GM18507 (cell line): ENCODE measurements at places on chromosomes 5 and 9.

DNA sequence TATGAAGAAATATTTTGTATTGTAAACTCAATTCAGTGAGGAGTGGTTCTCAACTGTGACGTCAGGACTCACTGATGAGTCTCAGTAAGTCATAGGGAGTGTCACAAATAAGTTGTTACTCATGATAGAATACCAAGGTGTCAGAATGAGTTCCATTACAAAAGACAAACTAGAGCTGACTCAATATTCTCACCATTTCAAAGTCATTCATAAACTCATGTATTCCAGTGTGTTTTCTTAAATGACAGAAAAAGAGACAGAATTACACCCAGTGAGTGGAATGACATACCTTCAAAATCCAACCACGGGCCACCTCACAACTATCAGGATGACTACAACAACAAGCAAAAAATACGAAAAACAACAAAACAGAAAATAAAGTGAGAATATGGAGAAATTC, 321.5 kb downstream of the ENC1 start:
- DNase-seq: no peak

- DNase-seq: no peak
These were observed 1.1 kb downstream of the GPBP1 start for GRCh38 chr5:57174890-57175510.

DNA sequence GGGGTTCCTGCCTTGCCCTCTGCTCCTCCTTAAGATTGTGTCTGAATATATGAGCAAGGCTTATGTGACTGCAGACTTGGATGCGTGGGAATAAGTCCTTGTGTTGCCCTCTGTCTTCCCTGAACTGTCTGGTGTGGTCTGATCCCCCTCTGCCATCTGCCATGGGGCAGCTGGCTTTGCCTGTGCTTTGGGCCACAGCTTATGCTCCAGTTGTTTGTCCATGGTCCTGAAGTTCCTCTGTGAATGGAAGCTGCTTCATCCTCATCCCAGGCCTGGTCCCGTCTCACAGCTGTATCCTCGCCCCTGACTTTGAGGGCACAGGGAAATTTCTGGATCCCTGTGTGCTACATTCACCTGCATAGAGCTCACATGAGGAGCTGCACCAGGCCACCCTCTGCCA, 14.7 kb downstream of the IL31RA start:
- DNase-seq: no peak

DNA sequence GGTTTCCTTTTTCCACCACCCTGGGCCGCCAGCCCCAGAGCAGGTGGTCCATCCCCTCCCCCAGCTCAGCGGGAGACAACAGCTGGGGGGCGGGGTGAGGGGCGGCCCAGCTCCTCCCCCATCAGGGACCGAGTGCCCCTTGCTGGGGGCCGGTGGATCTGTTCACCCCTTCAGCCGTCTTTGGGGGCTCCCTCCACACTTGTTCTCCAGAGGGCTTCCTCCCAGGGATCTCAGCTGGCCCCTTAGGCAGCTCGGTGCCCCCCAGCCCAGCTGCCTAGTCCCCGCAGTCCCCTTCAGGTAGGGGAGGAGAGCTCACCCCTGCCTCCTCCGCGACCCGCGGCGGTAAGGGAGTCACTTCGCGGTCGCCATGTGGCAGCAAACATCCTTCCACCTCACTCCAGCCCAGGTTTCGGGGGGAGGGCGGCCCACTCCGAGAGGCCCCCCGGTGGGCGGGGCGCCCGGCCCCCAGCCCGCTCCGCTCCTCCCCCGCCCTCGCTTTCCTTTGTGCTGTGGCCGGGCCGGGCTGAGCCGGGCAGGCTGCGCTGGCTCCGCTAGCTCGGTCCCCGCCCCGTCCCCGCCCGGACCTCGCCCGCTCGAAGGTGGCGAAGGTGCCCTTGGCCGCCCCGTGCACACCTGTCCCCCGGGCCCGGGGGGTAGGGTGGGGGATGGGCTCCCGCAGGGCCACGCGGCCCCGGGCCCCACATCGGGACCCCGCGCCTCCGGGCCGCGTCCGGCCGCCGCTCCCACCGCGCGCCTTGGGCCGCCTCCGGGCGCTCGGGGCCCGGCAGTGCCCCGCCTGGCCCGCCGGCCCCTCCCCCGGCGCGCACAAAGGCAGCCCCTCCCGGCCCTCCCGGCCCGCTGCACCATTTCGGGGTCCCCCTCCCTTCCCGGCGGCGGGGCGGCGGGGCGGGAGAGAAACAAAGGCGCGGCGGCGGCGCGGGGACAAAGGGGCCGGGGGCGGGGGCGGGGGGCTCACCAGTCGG, 683 bp downstream of the DBN1 start:
- no peak for DNase-seq

GRCh38 chr5:15741591-15741990, 241.6 kb downstream of the FBXL7 start:
- no peak for DNase-seq

- no peak for DNase-seq
These were observed 403.9 kb downstream of the ZSWIM6 start for GRCh38 chr5:61735995-61736394.
